ENCODE measurements at places on chromosomes 5 and 9. TPM values are rescaled to one million over a fixed set of nuclear protein-coding genes. Genes with fewer than 3 reads are reported as not detected.

DNA sequence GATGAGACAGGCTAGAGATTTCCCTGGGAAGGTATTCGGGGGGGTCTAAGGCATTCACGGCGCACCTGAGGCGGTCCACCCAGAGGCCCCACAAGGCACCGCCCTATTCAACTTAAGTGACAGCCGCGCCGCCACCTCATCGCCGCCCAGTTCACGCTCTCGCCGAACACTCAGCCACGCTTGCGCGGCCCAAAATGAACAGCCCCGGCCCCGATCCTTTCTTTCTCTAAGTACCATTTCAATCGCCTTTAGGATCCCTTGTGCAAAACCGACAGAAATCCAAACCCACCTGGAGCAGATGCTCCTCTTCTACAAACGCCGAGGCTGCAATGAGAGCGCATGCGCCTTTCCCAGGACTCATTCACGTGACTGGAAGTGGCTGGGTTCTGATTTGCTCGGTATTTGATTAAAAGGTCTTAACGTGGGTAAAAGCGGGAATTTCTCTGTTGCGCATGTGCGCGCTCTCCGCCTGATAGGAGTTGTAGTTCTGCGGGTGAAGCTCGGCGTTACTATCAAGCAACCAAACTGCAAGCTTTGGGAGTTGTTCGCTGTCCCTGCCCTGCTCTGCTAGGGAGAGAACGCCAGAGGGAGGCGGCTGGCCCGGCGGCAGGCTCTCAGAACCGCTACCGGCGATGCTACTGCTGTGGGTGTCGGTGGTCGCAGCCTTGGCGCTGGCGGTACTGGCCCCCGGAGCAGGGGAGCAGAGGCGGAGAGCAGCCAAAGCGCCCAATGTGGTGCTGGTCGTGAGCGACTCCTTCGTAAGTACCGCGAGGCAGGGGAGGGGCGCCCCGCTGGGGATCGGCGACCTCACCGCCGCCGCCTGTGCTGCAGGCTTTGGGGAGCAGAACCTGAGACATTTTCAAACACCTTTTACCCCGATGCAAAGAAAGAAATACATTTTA, at the start of the genes ARSK and SKIC3:
Gene ARSK, plus strand, starts transcription at position 455 of the 902 bp plus-strand sequence. Its CDS starts 178 bp downstream, at position 633.
Gene SKIC3, minus strand, starts transcription at position 331 of the 902 bp plus-strand sequence. CDS start 7,827 bp downstream, outside the sequence.
- peak; percentile 96 for DNase-seq

GRCh38 chr9:129446828-129447550, 173.9 kb downstream of the C9orf50 start:
- DNase-seq = no peak

DNA sequence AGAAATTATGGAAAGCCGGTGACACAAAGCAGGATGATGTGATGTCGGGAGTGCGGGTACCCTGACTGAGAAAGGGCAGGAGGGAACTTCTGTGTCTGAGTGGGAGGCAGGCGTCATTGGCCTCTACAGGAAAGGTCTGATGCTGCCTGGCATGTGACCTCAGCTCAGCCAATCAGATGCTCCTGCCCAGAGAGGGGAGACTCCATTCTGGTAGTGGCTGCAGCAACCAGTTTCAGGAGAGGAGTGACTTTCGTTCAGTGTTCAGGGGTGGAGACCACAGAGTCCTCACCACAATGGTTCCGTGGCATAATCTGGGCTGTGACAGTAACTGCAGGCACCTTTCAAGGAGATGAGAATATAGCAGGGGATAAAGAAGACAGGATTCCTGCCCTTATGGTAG, 6.7 kb upstream of the SFXN1 start:
- DNase-seq = no peak

- no peak for DNase-seq
Observed at GRCh38 chr9:137697193-137697592, 78.4 kb downstream of the EHMT1 start.

GRCh38 chr9:88593537-88594185, 58.7 kb downstream of the NXNL2 start:
- DNase-seq = peak; percentile 45

DNA sequence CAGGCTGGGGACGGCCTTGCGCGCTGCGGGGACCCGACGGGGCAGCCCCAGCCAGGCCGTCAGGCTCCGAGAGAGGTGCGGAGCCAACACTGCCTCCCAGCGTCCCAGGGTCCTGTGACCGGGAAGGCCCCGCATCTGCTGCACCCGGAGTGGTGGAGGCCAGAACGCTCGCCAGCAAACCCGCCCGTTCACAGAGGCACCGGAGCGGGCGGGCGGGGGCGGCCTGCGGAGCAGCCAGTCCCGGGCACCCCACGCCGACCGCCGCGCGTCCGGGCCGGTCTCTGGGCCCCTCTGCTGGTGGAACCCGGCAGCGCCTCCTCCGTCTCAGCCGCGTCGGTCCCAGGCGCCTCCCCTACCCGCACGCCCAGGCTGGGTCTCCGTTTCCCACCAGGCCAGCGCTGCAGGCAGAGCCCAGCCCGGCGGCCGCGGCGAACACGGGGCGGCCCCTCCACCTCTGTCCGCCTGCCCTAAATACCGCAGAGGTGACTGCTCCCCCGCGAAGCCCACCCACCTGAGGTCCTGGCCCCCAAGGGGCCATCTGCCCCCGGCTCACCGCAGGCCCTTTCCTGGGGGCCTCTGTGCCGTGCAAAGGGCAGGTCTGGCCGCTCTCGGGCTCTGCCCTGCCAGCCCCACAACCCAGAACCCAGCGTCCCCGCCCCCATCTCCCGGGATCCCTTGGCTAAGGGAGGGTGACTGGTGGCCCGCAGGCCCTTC, 15.9 kb downstream of the EXD3 start:
- peak; percentile 66 for DNase-seq

DNA sequence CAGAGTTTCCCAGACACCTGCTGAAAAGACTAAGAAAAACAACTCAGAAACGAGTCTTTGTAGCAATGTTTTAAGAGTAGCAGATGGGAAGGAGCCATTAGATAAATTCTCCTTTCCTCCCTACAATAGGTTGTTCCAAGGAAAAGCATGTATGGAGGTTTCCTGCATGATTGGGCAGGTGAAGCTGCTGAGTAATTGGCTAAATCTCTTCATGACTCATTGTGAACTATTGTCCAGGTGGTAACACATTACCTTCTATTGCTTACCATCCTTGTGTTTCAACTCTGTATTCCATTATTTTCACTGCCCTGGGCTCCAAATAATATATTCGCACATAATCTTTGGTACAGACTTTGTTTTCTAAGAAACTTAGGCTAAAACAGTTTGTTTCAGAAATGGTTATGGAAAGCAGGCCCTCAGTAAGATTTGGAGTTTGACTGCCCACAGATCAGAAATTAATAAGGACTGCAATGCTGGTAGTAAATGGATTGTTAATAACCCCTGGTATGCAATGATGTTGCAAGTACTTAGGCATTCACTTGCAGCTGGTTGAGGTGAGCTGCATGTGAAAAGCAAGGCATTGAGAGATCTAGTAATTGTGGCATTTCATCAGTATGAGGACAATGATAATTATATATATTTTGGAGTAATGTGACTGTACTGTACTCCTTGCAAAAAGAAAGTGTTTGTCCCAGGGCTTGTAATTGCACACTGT, 281.4 kb upstream of the VLDLR start:
- no peak for DNase-seq

DNA sequence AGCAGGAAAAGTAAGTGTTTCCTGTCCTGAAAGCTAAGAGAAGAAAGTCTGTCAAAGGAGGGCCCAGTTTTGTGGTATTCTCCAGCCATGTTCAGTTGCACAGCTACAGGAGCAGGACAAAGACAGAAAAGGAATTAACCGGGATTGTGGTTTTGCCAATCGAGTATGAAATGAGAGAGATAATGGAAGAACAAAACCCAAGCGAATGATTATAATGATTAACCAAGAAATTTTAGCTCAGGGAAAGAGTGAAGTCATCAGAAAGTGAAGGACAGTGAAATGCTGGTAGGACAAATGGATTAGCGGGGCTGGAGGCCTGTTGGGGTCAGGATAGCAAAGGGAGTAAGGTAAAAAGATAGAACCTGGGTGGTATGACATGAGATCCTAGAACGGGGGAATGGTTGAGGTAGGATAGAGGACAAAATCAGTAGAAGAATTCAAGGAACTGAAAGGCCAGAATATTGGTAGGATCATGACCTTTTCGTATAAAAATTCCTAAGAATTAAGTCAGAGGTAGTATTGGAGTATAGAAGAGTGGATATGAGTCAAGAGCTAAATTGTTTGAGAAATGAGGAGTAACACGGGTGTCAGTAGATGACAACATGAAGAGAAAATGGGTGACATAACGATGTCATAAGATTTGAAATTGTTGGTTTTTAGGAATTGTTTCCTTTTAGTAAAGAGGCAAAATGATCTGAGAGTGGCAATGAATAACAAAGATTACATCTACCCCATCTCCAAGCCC, 52.8 kb downstream of the DIAPH1 start:
- no peak for DNase-seq

DNA sequence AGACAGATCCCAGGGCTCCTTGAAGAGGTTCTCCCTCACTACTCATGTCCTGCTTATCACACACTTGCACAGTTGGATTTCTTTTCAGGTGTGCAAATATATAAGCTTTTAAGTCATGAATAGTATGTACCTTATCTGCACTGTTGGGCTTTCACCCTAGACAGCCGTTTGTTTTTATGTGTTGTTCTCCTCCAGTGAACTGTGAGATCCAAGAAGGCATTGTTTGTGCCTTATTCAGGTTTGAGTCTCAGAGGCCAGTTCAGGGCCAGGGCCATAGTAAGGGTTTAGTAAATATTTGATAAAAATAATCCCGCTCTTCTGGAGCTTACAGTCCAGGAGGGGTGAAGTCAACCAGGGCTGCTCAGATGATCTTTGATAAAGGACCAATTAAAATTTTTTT, 480.0 kb downstream of the TMEM38B start:
- DNase-seq = no peak

DNA sequence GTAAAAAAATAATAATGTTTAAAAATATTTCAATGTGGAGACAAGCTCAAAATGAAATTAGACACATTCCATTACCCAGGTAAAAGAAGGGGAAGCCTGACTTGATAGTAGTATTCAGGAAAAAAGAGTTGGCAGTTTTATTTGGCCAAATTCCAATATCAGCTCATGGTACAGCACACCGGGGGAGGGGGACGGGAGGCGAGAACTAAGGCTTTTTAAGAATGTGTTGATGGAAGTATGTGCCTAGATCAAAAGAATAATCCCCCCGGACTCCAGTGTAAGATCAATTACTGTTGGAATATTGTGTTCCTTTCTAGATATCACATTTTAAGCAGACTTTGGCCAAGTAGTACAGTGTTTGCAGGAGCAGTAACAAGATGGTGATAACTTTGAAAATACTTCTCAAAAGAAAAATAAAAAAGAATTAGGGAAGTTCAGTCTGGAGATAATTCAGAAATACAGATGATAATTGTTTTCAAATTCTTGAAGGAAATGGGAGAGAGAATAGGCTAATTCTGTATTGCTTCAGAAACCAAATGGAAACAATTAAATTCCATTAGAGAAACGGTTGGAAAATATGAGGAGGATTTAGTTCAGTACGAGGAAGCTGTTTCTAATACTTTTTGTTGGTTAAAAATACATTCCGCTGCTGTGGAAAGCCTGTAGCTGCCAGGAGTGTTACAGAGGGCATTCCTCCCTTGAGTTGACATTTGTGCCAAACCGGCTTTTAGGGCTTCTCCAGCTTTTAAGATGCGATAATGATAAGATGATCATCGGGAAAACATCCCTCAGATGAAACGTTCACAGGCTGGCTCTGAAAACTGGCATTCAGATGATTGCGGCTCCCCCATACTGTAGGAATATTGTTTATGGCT, 98.1 kb upstream of the ERBIN start:
- no peak for DNase-seq

DNA sequence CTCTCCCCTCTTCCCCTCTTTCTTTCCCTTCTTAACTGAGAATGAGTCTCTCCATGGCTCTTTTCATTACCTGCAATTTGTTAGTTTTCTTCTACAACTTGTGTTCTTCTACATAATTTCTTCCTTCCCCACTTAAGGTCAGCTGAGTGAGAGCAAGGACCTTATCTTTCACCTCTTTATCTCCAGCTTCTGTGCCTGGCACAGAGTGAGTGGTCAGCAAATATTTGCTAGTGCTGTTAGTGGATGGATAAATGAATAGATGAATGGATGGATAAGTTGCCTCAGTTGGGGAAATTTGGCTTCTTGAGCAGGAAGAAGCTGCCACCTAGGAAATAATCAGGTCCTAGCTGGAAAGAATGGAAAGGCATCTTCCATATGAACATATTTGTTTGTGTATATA, 44.6 kb upstream of the PPARGC1B start:
- DNase-seq = no peak

DNA sequence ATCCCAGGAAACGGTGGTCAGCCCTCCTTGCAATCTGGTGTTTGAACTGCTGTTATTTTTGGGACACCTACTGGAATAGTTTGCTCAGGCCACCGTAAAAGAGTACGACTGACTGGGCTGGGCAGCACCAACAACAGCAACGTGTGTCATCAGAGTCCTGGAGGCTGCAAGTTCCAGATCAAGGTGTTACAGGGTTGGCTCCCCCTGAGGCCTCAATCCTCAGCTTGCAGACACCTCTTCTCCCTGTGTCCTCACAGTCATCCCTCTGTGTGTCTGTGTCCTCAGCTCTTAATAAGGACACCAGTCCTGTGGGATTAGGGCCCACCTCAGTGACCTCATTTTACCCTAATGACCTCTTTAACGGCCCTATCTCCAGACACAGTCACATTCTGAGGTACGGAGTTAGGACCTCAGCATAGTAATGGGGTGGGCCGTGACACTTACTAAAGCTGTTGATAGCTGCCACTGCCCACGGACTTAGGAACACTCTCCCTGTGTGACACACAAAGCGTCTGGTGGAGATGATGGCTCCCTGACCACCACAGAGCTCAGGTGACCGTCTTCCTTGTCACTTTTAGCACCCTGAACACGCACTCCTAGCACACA, 16.8 kb downstream of the GLT6D1 start:
- no peak for DNase-seq

GRCh38 chr5:59842999-59843398, 50.5 kb downstream of the PDE4D start:
- peak; percentile 36 for DNase-seq

DNA sequence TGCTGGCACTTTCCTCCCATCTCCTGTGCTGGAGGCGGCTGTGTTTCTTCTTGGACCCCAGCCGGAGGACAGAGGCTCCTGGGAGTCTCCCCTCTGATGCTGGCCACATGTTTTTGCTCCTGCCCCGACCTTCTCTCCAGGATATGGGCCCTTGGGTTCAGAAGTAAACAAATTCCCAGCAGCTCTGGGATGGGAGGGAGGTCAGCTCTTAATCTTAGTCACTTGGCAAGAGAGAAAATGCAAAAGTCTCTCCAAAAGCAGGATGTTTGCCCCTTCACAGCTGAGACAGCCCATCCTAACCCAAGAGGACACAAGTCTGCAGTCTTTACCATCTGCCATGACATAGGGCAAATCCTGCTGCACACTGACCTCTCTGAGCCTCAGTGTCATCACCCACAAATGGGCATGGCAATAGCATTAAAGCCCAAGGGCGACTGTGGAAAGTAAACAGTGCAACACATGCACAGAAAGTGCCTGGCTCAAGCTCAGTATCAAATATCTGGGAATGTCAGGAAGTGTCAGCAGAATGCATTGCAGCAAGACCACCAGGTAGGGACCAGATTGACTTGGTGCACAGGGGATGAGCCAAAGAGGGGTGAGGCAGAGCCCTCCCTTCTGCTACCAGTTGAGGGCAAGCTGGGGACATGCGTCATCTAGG, 117.0 kb upstream of the CXCL14 start:
- no peak for DNase-seq

- DNase-seq = no peak
Observed at GRCh38 chr9:14497476-14497875, 183.5 kb upstream of the NFIB start.

Gene S1PR3
- polyA plus RNA-seq = 28.2 TPM

Gene SLC25A2
- polyA plus RNA-seq = not detected

Gene ADAM19
- polyA plus RNA-seq = 3.0 TPM

Gene PRSS3
- polyA plus RNA-seq = not detected

Gene C5orf46
- not detected for polyA plus RNA-seq

Gene TGFBI
- polyA plus RNA-seq = 547 TPM

Gene GRM6
- not detected for polyA plus RNA-seq

Gene TMEM174
- polyA plus RNA-seq = not detected

Gene UBQLN1
- polyA plus RNA-seq = 45.9 TPM

Gene CIZ1
- polyA plus RNA-seq = 5.9 TPM

Gene C9orf152
- not detected for polyA plus RNA-seq

Gene LHX3
- not detected for polyA plus RNA-seq
